ENCODE measurements at places on chromosomes 4 and X.

- DNase-seq = no peak
Measured at GRCh38 chr4:170109586-170110284, 20.0 kb upstream of the AADAT start.

GRCh38 chr4:40908702-40909362 is 159.1 kb downstream of the NSUN7 start:
- peak; percentile 83 for DNase-seq

- DNase-seq = no peak
Measured at GRCh38 chr4:10690185-10690907, 5.8 kb upstream of the CLNK start.

GRCh38 chr4:150828159-150828558 is 186.9 kb downstream of the LRBA start:
- no peak for DNase-seq

DNA sequence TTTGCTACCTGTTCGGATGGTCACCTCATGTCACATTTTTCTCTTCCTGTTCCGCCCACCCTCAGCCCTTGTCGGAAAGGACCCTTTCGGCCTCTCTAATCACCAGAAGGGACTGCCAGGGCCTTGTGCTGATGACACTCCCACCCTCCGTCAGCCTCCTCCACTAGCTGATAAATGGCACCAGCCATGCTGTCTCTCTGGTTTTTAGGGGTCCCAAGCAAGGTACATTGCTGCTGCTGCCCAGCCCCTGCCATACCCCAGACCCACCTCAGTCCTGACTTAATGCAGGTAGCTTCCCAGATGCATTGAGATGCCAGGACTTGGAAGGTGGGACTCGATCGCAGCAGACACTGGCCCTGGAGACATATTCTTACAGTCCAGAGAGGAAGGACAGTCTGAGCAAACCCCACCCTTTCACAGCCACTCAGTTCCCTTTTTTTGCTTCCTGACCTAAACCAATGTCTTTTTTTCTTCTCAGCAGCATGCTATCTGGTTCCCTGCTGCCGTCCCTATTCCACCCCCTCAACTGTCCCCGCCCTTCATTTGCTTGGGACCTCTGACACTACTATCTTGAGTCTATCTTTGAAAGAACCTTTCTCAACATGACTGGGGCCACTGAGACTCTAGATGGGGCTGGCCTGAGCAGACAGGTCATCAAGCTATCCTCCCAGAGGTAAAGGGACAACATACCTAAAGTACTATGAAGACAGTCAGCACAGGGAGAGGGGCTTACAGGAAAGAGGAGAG is at the start of gene BTK:
TSS of gene BTK (minus strand) at position 397 of the 747 bp plus-strand sequence. CDS start 10,907 bp downstream, outside the sequence.
- DNase-seq = no peak

DNA sequence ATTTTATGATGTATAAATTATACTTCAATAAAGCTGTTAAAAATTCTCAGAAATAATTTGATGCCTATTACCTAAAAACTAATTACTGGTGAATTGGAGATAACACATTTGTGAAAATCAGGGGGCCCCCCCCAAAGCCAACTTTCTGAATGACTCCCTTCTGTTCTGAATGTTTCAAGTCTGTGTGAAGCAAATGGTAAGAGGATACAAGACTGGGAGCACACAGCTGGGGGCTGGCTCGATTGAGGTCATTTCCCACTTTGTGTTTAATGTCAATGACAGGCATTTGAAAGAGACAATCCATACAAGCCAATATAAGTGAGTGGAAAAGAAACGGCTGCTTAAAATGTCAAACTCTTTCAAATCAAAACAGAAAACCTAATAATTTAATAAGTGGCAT is 155.8 kb downstream of the SH2D1A start:
- no peak for DNase-seq

Data from Calu3 (cell line).